SW 1271 (cell line): ENCODE measurements at places on chromosomes 6 and 20.

DNA sequence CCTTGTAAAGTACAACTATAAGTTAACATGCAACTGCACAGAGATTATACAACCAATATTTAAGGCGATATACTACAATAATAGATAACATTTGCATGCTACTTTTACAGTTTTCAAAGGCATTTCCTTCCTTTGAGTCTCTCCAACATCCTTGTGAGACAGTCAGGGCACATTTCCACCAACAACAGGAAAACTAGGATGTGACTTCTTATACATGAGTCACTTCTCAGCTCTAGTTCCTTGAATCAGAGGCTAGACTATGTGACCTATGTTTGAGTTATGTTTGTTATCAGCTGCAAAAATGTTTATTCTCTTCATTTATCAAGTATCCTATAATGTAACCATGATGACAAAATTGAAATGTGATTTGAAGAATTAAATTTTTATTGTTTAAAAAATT lies 51.7 kb upstream of the TFAP2D start:
- no peak for DNase-seq

DNA sequence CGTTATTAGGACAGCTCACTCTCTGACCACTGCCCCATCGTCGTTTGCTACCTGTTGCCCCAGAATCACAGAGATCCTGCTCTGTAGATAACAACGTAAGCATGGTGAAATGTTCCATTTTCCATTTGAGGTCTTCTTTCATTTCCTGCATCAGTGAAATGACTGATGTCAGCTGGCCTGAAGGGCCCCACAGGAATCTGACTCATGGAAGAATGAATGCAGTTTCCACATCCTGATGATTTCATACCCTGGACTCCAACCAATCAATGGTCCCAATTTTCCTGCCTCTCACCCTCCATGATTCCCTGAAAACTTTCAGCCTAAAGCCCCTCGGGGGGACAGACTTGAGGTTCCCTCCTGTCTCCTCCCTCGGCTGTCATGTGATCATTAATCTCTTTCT lies 394.4 kb upstream of the CDH4 start:
- peak; percentile 52 for DNase-seq

DNA sequence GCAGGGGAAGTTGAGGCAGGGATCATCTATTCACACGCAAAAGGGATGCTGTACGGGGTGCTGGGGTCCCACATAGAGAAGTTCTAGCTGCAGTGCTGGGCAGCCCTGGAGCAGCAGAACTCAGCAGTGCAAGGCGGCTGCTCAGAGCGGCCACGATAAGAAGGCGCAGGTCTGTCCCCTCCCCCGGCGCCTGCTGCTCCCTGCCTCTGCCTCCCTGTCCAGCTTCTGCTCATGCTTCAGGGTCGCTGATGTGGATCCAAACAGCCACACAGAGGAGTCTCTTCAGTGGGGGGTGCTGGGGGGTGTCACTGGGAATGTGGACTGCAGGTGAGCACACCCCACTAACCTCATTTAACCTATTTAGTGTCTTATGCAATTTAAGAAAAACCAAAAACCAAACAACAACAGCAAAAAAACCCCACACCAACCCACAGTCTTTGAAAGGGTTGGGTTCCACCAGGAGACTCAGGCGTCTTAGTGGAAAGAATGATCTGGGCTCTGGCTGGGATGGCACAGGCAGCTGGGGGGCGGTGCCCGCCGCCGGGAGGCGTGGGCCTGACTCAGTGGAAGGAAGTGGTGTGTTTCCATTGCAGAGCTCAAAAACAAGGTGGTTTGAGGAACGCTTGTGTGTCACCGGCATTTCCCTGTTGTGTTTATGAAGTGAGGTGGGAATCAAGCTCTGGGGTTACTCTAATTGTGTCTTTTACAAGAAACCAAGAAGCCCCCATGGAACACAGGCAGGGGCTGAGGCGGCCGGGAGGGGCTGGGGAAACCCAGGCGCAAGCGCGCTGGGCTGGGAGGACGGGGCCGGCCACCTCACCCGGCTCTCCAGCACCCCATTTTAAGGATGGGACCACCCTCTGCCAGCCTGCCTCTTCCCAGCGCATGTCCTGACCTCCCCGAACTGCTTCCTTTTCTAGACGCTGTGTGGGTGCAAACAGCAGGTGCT lies 55.1 kb downstream of the IRF4 start:
- DNase-seq: no peak

- no peak for DNase-seq
Observed at GRCh38 chr6:145258122-145258521, 477.2 kb downstream of the EPM2A start.

DNA sequence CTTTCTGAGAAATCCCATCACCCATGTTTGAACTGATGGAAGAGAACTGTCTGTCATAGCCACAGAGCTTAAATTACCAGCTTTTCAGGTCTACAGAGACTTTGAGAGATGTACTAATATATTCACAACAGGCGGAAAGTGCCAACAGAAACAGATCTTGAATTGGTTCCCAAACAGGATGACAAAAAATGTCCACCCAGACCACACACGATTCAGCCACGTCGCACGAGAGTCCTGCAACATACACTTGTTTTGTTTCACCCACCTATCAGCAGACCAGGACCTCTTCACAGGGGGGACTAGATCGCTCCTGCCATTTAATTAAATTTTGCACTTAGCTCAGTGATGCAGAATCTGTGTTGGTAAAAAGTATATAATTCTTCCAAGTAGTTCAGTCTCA lies 187.1 kb upstream of the CEP162 start:
- no peak for DNase-seq

GRCh38 chr6:131999545-132000146 lies 48.5 kb upstream of the CCN2 start:
- DNase-seq: no peak

- no peak for DNase-seq
Observed at GRCh38 chr6:133887156-133887879, 1.6 kb upstream of the TCF21 start.

DNA sequence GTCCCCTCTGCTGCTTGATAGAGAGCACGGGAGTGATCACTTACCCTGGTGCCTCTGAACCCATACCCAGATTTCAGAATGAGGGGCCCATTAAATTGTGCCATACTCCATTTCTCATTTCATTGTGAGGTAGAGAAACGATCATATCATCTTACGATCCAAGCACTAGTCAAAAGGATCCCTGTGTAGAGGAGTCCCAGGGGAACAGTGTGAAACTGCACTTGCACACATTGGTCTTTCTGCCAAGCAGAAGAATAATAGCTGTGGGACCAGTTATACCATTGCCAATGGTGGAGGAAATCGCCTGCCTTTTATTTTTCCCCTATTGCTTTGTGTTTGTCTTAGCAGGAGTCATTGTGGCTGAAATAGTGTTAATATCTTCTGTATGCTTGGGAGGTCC lies 161.9 kb downstream of the FARS2 start:
- no peak for DNase-seq

GRCh38 chr6:149830731-149831307 lies 33.3 kb downstream of the LRP11 start:
- no peak for DNase-seq

DNA sequence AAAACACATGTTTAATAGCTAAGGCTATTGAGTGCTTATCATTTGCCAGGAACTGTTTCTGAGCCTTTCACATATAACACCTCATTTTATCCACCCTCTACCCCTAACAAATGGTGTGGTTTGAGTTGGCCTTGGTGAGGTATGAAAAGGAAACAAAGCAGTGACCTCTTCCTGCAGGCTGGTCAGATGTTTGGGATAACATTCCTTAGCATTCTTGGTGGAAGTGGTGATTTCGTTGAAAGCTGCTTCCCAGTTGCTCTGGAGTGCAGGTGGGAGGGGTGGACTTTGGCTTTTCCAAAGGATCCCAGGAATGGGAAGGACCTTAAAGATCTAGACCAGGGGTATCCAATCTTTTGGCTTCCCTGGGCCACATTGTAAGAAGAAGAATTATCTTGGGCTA lies 41.3 kb downstream of the CARMIL1 start:
- no peak for DNase-seq

- no peak for DNase-seq
Observed at GRCh38 chr6:158958504-158959386, 41.3 kb downstream of the RSPH3 start.

GRCh38 chr20:5569021-5569420 lies 181.2 kb upstream of the SHLD1 start:
- DNase-seq: peak; percentile 71

- DNase-seq: no peak
Observed at GRCh38 chr20:57059055-57059596, 207.3 kb downstream of the BMP7 start.

GRCh38 chr6:155121699-155122098 lies 126.6 kb downstream of the TIAM2 start:
- DNase-seq: no peak

- DNase-seq: no peak
Observed at GRCh38 chr6:167796192-167796981, 30.3 kb upstream of the AFDN start.

- no peak for DNase-seq
Observed at GRCh38 chr6:83430611-83431544, at the start of gene ME1. Gene ME1, minus strand, starts transcription at chr6:83431051. Its CDS starts 97 bp downstream, at chr6:83430954.

- no peak for DNase-seq
Observed at GRCh38 chr20:63885264-63886053, 9.5 kb upstream of the DNAJC5 start.

DNA sequence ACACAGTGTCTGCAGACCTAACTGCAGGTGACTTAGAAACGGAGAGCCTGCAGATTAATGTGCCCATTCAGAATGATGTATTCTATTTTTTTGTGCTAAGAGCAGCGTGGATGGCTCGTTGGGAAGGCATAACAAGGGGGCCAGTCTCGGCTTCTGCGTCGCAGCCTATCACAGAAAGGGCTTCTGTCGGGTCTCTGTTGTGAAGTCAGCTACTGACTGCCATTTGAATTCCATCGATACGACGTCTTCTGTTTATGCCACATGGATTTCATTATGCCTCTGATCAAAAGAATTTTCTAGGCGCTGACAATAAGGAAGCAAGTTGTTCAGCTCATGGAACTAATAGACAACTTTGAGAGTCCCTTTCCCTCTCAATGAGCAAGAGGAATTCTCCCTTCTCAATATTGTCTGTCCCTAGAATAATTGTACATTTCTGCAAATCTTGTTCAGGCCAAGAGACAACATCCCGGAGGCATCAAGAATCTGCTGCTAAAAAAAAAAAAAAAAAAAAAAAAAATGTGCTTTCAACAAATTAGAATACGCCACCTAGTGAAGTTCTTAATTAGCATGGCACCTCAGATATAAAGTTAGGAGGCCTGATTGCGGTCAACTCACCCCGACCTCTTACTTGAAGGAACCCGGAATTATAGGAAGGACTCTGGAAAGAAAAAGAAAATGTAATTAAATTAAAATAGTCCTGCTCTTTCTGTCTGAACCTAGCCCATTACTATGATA lies 223.9 kb downstream of the TSHZ2 start:
- DNase-seq: no peak

DNA sequence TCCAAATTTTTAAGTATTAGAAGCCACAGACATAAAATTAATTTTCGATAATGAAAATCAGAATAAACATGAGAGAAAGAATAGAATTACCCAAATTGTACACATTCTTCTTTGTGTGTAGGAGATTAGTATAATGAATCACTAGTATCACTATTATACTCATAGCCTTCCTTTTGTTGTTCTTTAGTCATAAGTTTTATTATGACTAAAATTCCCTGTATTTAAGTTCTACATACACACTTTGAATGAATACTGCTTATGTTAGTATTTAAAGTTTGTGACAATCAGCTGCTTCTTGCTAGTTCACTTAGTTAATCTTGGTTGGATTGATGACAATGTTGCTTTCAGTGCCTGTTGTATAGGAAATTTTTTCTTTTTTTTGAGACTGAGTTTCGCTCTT lies 72.7 kb downstream of the CCDC170 start:
- no peak for DNase-seq

- DNase-seq: no peak
Observed at GRCh38 chr20:58133020-58133808, 95.2 kb downstream of the ANKRD60 start.

GRCh38 chr6:132414322-132414721 lies 13.0 kb upstream of the MOXD1 start:
- DNase-seq: no peak

DNA sequence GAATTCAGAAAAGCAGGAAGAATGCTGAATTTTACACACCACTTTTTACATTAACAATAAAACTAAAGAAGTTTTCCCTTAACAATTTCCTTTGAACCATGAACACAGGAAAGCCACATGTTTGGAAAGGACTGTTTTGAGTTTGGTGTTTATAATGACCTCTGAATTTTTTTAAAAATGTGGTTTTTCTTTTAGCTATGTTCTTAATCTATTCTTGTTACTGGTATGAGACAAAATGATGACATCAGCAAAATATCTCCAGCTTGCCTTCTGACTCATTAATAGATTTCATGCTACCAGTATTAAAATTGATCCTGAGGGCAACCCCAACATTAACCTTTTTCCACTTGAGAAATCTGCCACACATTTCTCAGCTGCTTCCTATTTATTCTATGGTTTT lies 217.5 kb upstream of the THEMIS start:
- no peak for DNase-seq
